ENCODE measurements at places on chromosomes 7 and 10.

DNA sequence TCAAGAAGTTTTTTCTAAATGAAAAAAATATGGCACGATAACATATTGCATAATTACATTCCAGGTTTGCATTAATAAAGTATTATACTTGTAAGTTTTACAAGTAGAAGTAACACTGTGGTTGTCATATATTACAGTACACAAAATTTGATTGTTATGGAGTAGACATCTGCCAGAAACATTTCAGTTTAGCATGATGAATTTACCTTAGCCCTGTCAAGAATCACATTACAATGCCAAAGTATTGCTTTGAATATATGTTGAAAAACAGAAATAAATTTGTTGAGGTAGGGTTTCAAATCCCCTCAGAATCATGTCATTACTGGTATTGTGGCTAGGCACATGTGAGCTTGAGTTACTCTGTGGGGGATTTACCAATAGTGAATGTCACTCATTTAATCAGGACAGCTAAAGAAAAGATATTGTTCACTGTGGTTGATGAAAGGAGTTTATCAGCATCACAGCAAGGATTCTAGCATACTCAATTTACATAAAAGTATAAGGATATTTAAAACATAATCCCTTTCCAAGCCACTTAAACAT, 112.1 kb downstream of the MDFIC start:
- no peak for DNase-seq

- no peak for DNase-seq
Measured at GRCh38 chr10:114353383-114353782, 50.9 kb downstream of the AFAP1L2 start.

- no peak for DNase-seq
Measured at GRCh38 chr7:98395481-98395880, 5.4 kb downstream of the BAIAP2L1 start.

GRCh38 chr10:116270126-116270770, 2.8 kb downstream of the GFRA1 start:
- no peak for DNase-seq

DNA sequence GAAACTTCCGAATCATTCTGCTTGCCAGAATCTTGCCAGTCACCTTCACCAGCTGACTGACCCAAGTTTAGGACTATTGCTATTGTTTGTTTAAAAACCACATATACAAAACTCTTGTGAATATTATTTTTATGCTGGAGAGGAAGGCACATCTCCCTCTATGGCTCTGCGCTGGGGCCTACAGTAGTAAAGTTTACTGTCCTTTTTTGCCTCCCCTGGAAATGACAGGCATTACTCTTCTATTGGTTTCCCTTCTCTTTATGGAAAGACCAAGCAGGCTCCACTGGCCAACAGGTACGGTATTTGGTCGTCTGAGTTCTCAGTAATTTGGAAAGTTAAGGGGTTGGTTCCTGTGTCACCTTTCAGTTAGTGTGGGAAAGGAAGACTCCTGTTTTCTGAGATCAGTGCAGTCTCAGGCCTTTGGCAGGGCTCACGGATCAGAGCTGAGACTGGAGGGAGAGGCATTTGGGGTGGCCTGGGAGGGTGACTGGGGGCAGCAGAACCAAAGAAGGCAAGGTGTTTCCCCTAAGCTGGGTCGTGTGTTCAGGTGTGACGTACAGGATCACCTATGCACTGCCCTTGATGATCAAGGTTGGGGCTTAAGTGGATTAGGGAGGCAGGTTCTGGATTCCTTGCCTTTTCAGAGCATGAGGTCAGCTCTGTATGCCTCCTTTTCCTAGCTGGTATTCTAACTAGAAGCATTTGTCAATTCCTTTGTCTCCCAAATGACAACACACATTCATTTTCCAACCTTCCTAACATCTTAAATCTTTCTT, 16.0 kb upstream of the KIF5B start:
- no peak for DNase-seq

DNA sequence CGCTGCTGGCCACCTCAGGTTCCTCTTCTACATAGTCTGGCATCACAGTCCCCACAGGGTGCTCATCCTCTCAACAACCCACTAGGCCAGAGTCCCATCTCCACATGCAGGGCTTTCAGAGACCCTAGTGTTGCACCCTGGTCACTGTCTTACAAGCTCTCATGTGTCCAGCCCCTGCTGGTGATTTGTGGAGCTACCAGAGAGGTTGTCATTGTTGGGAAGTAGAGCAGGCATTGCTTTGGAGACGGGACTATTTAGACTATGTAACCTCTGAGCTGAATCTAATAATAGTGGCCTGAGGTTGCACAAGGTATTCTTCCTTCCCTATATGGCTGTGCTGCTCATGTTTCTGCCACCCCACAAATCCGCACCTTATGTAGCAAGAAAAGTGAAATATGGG, 135.3 kb upstream of the VWC2 start:
- no peak for DNase-seq

GRCh38 chr10:48288661-48289060, 14.2 kb upstream of the FRMPD2 start:
- DNase-seq: no peak

- DNase-seq: no peak
Measured at GRCh38 chr10:33337326-33337957, 3.0 kb upstream of the NRP1 start.

DNA sequence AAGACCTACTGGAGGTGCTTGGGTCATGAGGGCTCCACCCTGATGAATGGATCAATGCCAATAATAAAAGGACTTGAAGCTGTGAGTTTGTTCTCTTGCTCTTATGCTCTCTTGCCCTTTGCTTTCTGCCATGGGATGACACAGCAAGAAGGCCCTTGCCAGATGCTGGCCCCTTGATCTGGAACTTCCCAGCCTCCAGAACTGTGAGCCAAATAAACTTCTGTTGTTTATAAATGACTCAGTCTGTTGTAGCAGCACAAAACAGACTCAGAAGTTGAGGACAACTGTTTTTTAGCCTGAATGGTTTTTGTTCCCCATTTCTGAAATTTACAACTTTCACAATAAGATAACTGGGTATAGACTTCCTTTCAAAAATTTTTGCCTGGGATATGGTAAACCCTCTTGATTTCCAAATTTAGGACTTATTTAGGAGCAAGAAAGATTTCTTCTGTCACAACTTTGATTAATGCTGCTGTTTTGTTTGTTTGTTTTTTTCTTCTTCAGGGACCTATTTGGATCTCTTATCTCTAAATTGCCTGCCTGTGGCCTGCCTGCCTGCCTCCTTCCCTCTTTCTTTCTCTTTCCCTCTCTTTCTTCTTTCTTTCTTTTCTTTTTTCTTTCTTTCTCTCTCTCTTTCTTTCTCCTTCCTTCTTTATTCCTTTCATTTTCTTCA, 12.1 kb downstream of the ENTPD1 start:
- DNase-seq: no peak

GRCh38 chr7:81902536-81902935, 132.7 kb upstream of the HGF start:
- no peak for DNase-seq

GRCh38 chr7:48421357-48421756, 250.1 kb downstream of the ABCA13 start:
- no peak for DNase-seq

GRCh38 chr7:76283254-76284159, 19.0 kb upstream of the HSPB1 start:
- no peak for DNase-seq

- peak; percentile 12 for DNase-seq
Measured at GRCh38 chr7:133560900-133561299, 308.0 kb downstream of the EXOC4 start.

GRCh38 chr7:69109246-69109645, 489.0 kb upstream of the AUTS2 start:
- no peak for DNase-seq

- no peak for DNase-seq
Measured at GRCh38 chr7:135672560-135673359, 10.4 kb downstream of the STMP1 start.

DNA sequence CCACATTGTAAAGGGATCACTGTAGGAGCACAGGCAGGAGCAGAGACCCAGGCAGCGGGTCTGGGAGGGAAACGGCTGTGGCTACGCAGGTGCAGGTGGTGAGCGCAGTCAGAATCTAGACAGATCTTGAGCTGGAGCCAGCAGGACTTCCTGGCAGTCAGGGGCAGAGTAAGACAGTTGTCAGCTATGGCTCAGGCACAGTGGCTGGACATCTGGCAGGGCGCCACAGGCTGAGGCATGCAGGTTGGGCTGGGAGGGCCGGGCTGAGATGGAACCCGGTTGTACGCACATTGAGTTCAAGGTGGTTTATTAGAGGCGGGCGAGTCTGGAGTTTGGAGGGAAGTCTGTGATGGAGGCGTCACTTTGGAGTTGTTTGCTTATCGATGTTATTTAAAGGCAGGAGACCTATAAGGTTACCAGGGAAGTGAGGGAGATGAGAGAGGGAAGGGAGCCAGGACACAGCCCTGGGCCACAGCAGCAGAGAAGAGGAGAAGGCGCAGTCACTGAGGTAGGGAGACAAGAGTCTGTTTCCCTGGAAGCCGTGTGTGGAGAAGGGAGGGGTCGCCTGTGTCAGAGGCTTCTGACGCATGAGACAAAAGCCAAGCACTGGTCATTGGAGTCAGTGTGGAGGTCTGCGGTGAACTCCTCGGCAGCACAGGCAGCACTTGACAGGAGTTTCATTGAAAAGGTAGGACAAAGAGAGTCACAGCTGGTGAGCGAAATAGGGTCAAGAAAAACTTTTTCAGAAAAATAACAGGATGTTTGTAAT, 73.8 kb downstream of the LANCL2 start:
- no peak for DNase-seq

- DNase-seq: no peak
Measured at GRCh38 chr7:155255071-155255470, 42.6 kb upstream of the INSIG1 start.

GRCh38 chr10:33917069-33917780, 582.8 kb upstream of the NRP1 start:
- DNase-seq: no peak

GRCh38 chr10:78765726-78766335, 302.9 kb upstream of the ZMIZ1 start:
- DNase-seq: no peak

DNA sequence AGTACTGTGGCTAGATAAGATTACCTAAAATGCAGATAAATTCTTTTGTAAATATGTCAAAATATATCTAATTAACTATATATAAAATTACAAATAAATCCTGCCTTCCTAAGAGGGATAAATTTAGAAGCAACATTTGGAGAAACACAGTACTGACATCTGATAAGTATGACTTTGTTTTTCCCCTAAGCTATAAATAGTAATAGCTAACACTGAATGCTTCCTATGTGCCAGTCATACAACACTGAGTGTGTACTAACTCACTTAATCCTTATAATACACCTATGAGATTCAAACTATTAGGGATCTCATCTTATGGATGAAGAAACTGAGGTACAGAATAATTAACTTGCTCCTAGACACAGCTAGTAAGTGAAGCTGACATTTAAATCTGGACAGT, 733.4 kb downstream of the MAGI2 start:
- DNase-seq: no peak
